Keratinocyte (primary cell): ENCODE measurements at places on chromosomes 2 and 18. TPM values are rescaled to one million over a fixed set of nuclear protein-coding genes. Genes with fewer than 3 reads are reported as not detected.

GRCh38 chr2:227615906-227616305, 1.3 kb upstream of the SCYGR3 start:
- no peak for DNase-seq

DNA sequence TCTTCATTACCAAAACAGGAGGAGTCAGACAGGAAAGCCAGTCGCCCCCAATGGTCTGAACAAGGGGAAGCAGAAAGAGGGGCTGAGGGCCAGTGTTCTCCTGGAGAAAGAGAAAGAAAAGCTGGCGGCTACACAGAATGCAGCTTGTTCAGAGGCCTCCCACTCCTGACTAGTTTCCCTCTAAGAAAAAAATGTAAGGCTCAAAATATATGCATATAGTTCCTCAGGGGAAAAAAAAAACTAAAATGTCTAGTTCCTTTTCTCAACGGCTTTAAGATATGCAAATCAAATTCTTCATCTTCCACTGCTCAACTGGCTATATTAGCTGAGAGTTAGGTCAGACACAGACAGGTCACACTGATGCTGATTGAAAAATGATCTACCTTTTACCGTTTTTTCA, 18.6 kb downstream of the MBOAT2 start:
- no peak for DNase-seq

DNA sequence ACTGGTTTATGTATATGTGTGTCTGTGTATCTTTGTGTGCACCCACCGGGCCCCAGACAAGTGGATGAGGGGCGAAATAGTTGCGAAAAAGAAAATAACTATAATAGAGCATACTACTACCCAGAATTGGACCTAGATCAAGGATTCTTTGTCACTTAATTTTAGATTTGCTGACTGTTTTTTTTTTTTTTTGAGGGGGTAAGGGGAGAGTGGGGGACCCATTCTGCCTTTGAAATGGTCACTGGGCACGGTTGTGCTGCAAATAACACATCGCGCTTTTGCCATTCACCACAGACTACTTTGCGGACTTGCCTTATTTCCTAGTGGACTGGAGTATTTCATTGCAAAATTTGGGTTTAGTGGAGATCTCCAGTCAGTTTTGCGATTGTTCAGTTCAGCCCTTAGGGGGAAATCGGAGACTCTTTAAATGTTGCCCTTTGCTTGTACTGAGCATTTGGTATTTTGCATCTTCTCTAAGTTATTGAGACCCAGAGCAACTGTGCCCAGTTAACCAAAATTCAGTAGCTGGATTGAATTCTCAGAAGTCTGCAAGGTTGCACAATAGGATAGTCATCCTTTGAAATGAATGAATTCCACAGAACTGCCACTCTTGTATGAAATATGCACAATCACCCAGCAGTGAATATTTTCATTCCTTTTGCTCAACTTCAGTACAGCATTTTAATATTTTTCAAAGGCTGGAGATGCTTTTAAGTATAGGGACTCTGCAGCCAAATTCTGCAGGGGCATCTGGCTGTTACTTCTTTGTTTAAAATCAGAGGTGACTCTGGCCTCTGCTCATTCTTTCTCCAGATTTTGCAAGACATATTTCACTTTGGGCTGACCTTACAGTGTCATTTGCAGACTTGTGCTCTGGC, 2.9 kb downstream of the TRIB2 start:
- no peak for DNase-seq

GRCh38 chr2:48069769-48070168, 163.5 kb upstream of the FBXO11 start:
- DNase-seq: no peak

DNA sequence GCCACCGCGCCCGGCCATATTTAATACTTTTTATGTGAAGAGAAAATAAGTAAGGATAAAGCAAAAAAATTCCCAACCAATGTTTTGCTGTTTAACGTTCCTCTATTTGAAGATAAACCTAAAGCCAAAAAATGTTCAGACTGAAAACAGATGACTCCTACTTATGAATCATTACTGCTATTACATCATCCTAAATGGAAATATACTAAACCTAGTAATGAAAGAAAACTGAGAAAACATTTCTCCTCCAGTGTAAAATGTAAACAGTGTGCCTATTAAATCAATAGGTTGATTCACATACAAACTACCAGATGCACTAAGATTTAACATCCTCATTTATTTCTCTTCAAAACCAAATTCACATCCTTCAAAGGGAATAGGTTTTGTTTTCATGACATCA, 43.5 kb downstream of the CWC22 start:
- DNase-seq: no peak

- no peak for DNase-seq
Measured at GRCh38 chr18:5457462-5457957, 86.3 kb downstream of the EPB41L3 start.

PPM1B gene
- 14.6 to 34.5 TPM (median 23.0 TPM) in 3 replicates for polyA plus RNA-seq

SLC30A3 gene
- not detected in 3 replicates for polyA plus RNA-seq

CDC42EP3 gene
- 24.1 to 50.7 TPM (median 34.6 TPM) in 3 replicates for polyA plus RNA-seq

SOWAHC gene
- polyA plus RNA-seq: 15.1 to 22.3 TPM (median 18.0 TPM) in 3 replicates

CEBPZOS gene
- polyA plus RNA-seq: 32.8 to 42.9 TPM (median 36.3 TPM) in 3 replicates
